Hematopoietic multipotent progenitor cell treated with erythropoietin and hydrocortisone succinate and interleukin-3 and kit ligand, for 6 days (in vitro differentiated cells): ENCODE measurements at places on chromosomes 11 and 22.

DNA sequence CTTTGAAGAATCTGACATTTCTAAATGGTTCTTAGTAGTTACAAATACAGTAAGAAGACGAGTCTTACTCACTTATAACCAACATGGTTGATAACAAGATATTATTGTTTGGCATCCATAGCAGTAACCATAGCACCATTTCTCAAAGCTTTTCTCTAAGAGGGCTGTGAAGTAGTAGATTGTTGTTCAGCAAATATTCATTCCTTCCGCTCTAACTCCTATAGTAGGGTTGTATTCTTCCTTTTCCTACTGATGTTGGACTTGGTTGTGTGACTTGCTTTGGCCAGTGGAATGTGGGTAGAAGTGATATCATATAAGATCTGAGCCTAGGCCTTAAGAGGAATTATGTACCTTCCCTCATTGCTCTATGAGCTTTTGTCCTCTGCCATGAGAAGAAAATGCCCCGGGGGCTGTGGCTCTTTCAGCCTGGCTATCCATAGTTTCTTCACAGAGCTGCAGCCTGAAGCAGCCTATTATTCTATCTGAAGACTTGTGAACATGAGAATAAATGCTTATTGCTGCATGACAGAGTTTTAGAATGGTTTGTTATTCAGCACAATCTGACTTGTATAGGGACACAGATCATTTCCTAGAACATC lies 28.9 kb upstream of the ZBED5 start:
- no peak for DNase-seq

DNA sequence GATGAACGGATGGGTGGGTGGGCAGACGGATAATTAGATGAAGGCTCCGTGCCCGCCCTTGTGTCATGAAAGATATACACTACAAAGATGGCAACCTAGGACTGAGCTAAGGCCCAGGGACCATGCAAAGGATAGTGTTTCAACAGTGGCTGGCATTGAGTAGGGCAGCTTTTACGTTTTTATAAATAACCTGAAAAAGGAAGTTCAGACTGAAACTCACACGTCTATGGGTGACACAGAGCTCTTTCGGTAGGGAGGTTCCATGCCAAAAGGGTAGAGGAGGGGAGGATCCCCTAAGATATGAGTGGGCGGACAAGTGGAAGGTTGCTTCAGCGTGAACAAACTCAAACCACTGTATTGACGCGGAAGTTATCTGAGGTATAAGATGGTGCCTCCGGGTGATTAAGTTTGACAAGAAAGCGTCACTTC lies 90.5 kb downstream of the UBASH3B start:
- DNase-seq = no peak

DNA sequence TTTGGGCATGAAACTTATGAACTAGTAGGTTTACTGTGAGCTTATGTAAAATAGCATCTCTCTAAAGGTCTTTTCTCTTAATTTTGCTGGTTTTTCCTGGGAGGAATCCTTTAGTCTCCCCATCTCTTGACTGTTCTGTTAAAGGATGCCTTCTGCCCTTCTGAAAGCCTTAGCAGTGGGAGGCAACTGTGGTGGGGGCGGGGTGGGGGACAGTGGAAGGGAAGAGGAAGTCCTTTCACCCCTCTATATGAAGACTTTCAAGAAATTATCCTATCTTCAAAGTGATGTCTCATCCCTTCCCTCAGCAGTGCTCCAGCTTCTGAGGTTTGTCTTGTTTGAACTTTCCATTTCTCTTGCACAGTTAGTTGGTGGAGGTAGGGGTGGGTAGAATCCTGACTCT lies 73.1 kb downstream of the ELP4 start:
- DNase-seq = no peak

GRCh38 chr11:61256710-61257482 lies 15.9 kb downstream of the PGA5 start:
- DNase-seq = peak; percentile 48

DNA sequence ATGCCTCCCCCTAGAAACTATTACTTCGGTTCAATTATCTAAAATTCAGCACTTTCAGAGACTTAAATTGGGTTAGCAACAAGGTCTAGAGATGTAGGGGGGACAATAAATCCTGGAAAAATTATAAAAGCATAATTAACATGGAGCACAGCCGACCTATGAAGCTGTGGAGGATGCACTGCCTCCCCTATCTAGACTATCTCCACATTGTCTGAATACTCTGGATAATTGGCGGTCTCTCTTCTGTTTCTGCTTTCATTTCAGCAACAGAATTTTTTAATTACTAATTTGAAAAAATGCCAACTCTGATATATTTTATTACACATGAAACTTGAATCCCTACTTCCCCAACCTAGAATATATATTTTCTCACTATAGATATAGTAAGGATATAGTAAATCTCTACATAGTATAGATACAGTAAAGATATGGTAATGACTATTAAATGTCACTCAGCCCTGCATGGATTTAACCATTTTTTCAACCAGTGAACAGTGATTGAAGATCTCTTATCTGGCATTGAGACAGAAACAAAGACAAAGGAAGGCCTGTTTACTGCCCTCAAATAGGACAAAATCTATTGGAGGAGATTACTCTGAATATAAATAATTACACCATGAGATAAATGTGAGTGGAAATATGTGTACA lies 157.6 kb downstream of the BLID start:
- no peak for DNase-seq

DNA sequence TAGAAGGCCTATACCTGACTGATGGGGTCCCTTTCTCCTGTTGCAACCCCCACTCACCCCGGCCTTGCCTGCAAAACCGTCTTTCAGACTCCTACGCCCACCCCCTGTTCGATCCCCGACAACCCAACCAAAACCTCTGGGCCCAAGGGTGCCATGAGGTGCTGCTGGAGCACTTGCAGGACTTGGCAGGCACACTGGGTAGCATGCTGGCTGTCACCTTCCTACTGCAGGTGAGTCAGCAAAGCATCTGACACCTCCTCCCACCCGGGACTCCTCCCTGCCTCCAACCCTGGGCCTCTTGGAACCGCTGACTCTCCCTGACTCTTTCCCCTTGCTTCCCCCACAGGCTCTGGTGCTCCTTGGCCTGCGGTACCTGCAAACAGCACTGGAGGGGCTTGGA lies 1.2 kb downstream of the ROM1 start:
- DNase-seq = no peak

DNA sequence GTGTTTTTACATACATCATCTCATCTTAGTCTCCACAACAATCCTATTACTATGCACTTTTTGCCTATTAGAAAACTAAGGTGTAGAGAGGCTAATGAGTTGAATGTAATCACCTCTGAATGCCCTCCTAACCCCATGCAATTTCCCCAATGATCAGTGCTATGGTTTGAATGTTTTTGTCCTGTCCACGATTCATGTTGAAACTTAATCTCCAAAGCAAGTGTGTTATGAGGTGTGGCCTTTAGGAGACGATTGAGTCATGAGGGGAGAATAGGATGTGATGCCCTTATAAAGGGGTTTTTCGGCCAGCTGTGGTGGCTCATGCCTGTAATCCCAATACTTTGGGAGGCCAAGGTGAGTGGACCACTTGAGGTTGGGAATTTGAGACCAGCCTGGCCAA lies 2.0 kb upstream of the CCDC73 start:
- no peak for DNase-seq

- no peak for DNase-seq
These were observed 5.6 kb downstream of the PLAAT3 start for GRCh38 chr11:63608353-63609345.

- DNase-seq = no peak
These were observed 213.8 kb downstream of the DSCAML1 start for GRCh38 chr11:117583063-117583801.

- peak; percentile 48 for DNase-seq
These were observed 71.3 kb downstream of the ATXN10 start for GRCh38 chr22:45742866-45743450.

- no peak for DNase-seq
These were observed 453.6 kb downstream of the MN1 start for GRCh38 chr22:27347951-27348350.

DNA sequence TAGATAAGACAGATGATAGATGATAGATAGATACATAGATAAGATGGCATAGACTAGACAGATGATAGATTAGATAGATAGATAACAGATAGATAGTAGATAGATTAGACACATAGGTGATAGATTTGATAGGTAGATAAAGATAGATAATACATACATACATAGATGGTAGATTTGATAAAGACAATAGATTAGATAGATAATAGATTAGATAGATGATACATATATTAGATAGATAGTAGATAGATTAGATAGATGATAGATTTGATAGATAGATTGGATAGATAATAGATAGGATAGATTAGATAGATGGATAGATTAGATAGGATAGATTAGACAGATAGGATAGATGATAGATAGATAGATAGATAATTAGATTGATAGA lies 327.6 kb downstream of the BRD1 start:
- DNase-seq = no peak

DNA sequence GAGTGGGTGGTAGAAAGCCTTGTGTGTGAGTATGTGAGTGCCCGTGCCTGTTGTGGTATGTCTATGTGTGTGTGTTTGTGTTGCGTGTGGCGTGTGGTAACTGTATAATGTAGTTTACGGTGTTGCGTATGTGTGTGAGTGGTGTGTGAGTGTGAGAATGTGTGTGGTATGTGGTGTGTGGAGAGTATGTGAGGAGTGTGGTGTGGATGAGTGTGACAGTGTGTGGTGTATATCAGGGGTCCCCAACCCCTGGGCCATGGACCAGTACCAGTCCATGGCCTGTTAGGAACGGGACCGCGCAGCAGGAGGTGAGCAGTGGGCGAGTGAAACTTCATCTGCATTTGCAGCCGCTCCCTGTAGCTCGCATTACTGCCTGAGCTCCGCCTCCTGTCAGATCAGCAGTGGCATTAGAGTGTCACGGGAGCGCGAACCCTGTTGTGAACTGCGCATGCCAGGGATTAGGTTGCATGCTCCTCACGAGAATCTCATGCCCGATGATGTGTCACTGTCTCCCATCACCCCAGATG lies 5.7 kb downstream of the UPK3A start:
- no peak for DNase-seq

- DNase-seq = peak; percentile 71
These were observed 20.5 kb downstream of the MRE11 start for GRCh38 chr11:94472916-94473799.

- peak; percentile 74 for DNase-seq
These were observed 14.0 kb downstream of the PSMD13 start for GRCh38 chr11:250740-251299.

DNA sequence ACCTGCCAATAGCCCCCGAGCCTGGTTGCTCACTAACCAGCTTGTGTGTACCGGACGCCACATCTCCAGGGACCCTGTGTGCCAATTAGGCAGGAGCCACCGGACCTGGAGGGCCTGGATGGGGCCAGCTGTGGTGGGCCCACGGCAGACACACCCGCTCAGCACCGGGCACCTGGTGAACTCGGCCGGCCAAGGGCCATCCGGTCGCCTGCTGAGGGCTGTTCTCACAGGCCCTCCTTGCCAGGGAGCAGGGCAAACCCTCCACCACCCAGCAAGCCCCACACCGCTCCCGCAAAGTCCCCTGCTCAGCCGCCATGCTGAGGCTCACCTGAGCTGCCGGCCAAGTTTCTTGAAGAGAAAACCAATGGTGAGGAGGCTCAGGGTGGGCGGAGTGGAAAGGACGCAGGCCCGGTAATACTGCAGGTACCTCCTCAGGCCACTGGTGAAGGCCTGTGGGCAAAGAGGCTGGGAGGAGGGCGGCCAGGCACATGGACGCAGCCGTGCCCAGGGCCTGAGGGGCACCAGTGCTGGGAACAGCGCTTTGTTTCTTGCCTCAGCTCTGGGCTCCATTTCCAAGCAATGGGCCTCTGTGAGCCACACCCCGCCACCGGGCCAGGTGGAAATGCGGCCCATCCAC lies 17.1 kb downstream of the TUBGCP6 start:
- DNase-seq = no peak

DNA sequence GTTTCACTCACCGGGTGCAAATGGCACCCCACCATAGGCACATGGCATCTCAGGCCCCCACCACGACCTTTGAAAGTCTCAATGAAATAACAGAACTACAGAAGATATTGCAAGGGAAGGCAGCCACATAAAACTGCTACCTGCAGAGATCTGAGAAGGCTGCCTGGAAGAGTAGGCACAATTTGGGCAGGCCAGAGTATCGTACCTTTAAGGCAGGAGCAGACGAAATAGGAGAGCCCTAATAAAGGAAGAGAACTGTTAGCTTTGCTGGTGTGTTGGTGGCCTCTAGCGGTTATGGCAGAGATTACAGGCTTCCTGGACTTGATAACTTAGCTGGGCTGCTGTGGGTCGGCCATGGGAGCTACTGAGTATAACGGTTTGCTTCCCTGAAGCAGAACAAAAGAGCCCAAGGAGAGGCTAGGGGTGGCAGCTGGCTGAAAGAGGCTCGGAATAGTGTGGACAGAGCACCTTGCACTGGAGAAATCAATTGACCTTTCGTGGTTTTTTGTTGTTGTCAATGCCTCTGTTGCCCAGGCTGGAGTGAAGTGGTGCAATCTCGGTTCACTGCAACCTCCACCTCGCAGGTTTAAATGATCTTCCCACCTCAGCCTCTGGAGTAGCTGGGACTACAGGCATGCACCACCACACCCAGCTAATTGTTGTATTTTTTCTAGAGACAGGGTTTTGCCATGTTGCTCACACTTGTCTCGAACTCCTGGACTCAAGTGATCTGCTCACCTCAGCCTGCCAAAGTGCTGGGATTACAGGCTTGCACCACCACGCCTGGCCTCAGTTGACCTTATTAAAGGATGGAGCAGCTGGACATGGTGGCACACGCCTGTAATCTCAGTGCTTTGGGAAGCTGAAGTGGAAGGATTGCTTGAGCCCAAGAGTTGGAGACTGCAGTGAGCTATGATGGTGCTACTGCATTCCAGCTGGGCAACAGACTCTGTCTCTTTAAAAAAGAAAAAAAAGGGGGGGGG lies 4.8 kb downstream of the SDF2L1 start:
- DNase-seq = peak; percentile 95

- no peak for DNase-seq
These were observed 65.1 kb downstream of the USP35 start for GRCh38 chr11:78253797-78254196.

GRCh38 chr11:35275786-35276170 lies 136.8 kb downstream of the CD44 start:
- DNase-seq = no peak

DNA sequence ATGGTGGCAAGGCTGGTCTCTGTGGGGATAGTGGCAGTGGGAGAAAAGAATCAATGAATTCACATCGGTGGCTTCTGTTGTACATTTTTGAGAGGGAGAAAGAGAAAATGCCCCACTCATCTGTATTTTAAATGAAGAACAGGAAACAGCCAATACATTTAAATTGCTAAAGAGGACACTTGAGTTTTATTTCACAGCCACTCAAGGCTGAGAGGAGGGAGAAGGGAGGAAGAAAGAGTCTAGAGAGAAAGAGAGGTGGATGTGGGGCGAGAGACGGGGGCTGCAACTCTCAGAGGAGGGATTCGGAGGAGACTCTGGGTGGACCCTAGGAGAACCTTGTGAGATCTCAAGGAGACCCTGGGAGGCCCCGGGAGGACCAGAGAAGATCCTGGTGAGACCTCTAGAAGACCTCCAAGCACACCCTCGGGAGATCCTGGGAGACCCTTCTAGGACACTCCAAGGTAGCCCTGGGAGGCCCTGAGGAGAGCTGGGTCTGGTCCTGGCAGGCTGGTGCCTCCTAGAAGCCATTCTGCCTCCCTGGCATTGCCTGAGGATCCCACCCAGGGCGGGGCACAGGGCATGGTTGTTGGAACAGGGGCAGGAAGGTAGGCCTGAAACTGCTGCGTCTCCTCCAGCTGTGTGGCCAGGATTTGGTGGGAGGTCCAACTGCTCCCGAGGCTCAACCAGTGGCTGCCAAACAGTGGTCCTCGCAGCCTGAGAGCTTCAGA lies 91.0 kb upstream of the SHISAL1 start:
- DNase-seq = no peak
